Stimulated activated CD4-positive, alpha-beta T cell treated with anti-CD3 and anti-CD28 coated beads, Interleukin-4, amount 100 ng/mL, for 48 hours (primary cell): ENCODE measurements at places on chromosomes 7 and 10.

GRCh38 chr7:31963569-31964175 is 106.5 kb downstream of the PDE1C start:
- DNase-seq: no peak

GRCh38 chr10:17779784-17780183 is 27.8 kb downstream of the TMEM236 start:
- no peak for DNase-seq

GRCh38 chr10:128028508-128029289 is 97.5 kb downstream of the MKI67 start:
- DNase-seq: no peak

DNA sequence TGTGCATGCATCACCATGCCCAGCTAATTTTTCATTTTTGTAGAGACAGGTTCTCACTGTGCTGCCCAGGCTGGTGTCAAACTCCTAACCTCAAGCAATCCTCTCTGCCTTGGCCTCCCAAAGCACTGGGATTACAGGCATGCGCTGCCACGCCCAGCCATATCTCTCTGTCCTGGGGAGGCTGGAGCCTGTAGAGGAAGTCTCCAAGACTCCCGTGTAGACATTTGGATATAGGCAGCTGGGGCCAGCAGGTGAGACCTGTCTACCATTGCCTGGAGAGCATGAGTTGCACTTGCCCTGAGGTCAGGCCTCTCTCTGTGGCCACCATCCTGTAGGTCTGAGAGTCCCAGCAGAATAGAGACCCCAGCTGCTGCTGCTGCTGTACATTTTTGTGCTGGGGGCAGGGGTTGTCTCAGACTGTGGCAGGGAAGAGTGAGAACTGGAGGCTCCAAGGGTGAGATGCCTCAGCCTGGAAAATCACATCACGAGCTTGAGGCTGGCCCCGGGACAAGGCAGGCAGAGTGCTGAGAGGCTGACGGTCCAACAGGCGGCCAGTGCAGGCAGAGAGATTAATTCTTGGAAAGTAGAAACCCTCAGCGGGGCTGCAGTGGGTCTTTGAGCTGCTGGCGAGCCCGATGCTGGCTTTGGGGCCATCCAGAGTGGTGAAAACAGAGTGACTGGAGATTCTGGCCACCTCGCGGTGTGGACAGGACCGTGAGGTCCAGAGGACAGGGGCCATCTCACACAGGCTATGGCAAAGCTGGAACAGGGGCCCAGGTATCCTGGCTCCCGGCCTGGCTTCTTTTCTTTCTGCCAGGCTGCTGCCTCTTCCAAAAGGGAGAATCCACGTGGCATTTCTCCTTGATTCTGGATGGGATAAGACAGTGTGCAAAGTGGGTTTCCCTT is 60.9 kb downstream of the TMEM270 start:
- DNase-seq: no peak

- DNase-seq: no peak
Measured at GRCh38 chr7:28112467-28112866, 68.1 kb downstream of the JAZF1 start.

DNA sequence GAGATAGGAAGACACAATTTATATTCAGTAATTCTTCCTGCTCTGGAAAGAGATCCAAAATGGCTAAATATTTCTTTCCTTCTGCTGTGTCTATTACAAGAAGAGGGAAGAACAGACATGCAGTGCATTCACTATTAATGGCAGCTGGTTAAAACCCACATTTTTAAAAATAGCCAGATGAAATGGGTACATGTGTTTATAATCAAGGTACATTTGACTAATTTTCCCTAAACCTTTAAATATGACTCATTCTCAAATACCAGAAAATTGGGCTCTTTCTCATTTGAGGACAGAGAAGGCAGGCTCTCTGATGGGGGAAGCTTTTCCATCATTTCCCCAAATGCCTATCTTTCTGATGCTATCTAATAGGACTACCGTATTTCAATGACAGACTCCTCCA is 215.7 kb upstream of the HABP2 start:
- no peak for DNase-seq

DNA sequence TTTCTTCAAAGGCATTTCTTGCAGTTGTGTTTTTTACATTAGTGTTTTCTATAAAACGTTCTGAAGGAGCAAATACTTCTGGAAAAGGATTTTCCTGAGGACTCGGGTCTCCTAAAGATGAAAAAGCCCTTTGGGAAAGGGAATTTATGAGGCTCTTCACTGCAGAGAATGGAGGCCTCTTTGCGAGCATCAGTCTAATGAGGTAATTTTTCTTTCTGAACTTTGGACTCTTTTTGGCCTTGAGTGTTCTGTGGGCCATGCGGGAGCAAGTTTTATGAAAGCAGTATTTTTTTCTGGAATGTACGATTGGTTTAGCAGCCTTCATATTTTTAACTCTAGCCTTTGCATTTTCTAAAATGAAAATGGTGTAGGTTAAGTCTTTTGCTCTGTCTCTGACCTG is 6.4 kb upstream of the ACBD5 start:
- no peak for DNase-seq

DNA sequence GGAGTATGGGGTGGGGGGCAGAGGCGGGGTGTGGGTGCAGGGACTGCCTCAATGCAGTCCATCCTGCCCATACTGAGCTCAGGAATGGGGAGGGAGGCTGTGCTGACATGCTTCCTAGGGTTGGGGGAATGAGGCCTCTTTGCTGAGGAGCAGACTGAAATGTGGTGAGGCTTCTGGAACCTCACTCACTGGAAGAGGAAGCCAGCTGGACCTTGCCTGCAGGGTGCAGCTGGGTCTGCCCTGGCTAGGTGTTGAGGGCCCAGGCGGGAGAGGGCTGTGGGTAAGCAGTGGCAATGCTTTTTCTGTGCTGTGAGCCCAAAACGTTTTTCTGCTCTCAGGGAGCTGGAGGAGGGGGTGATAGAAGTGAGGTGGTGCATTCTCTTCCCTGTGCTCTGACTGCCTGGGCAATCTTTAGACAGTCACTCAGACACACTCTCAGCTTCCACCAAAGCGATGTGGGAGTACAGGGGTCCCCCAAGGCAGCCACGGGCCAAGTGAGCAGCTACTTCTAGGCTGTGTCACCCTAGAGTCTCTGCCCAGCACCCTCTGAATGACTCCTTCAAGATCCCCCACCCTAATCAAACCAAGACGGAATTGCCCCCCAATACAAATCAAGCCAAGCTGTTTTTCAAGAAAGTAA is 41.1 kb upstream of the BMPR1A start:
- DNase-seq: no peak

GRCh38 chr10:80161321-80162083 is 29.0 kb downstream of the PLAC9 start:
- DNase-seq: no peak

DNA sequence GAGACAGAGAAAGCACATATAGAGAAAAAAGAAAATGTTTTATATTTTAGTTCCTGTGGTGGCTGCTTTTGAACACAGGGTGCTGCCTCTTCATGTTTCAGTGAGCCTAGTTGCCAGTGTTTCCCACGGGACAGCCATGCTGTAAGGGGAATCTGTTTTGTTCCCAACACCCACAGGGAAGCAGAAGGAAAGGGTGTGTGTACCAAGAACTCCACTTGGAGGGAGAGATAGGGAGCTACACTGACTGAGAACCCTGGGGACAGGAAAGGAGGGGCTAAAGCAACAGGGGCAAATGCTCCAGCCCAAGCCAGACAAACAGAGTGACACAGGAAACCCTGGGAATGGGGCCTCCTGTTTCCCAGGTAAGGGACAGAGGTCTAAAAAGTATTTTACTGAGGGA is 40.2 kb downstream of the FRMPD2 start:
- DNase-seq: no peak

- no peak for DNase-seq
Measured at GRCh38 chr7:157271991-157272324, 64.8 kb upstream of the DNAJB6 start.

DNA sequence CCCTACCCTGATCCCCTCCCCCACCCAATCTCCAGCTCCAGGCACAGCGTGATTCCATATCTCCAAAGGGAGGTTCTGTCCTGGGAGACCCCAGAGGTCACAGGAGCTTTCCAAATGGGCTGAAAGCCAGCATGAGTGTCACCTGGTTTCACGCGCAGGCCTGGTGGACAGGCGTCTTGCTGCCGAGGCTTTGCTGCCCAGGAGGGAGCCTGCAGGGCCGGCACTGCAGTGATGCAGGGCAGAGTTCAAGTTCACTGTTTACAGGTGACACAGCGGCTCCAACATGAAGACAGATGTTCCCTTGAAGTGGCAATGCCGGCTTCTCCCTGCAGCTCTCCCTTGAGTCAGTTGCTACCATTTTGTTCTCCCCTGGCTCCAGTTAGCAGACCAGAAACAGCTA is 104.3 kb downstream of the TCERG1L start:
- DNase-seq: no peak

GRCh38 chr7:24739306-24739705 is 18.0 kb downstream of the GSDME start:
- no peak for DNase-seq

DNA sequence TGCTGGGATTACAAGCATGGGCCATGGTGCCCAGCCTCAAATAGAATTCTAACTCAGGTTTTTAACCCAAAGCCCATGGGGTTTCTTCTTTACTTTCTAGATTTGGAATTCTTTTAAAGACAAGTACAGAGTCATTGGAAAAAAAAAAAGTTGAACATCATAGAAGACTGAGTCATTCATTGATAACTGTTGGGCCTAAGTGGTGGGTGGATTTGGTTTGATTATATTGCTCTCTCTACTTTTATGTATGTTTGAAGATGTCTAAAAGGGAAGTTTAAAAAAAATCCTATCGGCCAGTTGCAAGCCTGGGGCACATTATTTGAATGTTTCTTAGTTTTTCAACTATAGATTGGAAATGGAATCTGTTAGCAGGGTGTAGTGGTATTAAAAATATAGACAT is 49.7 kb downstream of the INPP5F start:
- no peak for DNase-seq

DNA sequence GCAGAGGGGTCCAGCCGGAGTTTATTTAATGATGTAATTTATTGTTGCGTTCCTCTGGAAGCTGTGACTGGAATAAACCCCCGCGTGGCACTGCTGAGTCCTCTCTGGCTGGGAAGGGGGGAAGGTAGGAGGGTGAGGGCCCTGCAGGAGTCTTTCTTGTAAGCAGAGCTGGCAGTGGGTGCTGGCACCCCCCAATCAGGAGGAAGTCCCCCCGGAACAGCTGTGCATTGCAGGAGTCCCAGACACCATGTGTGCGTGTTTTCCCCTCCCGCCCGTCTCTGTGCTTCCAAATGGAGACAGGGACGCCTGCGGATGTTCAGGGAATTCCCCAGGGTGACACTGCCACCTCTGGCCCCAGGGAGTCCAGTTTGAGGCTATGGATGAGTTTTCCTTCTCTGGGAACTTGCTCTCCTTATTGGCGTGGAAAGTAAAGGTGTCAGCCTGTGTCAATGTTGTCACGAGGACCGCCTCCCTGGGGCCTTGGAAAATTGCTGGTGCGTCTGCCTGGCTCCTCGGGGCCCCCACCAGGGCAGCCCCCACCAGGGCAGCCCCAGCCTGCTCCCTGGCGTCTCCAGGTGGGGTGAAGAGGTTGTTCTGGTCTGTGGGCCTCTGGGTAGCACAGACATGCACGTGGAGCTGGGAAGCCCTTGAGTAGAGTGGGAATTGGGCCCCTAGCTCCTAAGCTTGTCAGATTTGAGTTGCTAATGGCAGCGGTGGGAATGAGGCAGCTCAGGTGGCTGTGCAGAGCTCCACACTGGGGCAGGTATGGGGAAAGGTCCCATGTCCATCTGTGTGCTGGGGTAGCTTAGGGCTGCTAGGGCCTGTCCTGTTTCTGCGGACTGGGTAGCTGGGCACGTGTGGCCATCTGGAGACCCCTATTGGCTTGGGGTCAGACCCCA is 2.7 kb downstream of the FZD9 start:
- DNase-seq: no peak

DNA sequence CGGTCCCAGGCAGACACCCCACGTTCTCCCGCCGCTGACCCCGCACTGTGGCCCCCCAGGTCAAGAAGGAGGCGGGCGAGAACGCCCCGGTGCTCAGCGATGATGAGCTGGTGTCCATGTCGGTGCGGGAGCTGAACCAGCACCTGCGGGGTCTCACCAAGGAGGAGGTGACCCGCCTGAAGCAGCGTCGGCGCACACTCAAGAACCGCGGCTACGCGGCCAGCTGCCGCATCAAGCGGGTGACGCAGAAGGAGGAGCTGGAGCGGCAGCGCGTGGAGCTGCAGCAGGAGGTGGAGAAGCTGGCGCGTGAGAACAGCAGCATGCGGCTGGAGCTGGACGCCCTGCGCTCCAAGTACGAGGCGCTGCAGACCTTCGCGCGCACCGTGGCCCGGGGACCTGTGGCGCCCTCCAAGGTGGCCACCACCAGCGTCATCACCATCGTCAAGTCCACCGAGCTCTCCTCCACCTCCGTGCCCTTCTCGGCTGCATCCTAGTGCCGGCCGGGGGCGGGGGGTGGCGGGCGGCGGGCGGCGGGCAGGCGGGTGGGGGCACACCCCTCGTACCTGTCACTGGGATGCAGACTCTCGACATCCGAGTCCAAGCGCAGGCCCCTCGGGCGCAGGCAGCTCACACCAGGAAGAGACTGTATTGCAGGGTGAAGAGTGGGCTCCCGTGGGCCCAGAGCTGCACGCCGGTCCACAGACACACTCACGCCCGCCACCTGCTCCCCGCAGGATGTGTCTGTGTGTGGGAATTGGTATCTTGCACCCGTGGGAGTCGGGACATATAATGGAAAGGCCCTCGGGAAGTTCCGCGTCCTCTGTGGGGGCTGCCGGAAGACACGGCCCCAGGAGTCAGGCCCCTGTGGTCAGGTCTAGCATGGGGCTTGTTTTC is 9.6 kb downstream of the MAFK start:
- no peak for DNase-seq
